ENCODE measurements at places on chromosomes 7 and 10.

GRCh38 chr10:96830511-96831199 is 1.4 kb upstream of the LCOR start:
- peak; percentile 90 for DNase-seq

DNA sequence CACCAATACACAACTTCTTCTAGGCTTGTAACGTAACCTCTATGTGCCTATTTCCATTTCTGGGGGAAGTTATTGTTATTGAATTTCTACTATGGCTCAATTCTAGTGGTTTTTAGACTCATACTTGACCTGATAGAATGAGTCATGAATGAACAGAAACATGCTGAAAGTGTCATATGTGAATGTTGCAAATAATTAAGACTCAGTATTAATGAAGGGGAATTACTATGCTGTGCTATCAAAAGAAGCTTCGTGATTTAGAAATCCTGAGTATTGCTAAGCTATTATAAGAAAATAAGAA is 135.1 kb upstream of the ZWINT start:
- no peak for DNase-seq

DNA sequence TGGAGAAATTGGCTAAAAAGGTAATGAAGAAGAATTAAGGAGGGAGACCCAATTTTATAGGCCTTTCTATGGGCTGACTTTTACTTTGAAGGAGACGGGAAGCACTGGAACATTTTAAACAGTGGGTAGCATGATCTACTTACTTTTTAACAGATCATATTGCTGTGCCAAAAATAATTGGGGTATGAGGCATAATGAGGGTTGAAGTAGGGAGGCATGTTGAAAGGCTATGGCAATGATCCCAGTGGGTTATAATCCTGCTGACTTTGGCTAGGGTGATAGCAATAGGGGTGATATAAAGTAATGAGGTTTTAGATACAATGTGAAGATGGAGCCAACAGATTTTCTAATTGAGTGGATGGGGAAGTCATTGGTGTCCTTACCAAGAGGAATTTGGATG is 73.2 kb downstream of the GPR37 start:
- no peak for DNase-seq

- DNase-seq = no peak
Measured at GRCh38 chr10:132974249-132974796, 32.0 kb upstream of the CFAP46 start.

GRCh38 chr7:41955893-41956675 is 253.2 kb upstream of the INHBA start:
- peak; percentile 96 for DNase-seq

DNA sequence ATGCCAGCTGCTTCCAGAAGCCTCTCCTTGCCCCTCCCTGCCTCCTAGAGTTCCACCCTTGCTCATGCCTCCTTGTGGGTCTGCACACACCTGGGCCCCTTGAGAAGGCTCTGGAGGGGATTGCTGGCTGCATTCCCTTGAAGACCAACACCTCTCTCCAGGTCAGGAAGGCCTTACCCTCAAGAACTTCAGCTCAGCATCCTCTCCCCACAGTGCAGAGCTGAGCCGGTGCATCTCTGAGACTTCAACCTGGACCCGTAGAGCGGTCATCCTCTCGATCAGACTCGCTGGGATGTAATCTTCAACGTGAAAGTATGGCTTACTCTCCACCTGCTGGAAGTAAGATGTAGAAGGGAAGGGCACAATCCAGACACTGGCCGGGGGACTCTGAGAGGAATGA is 62.7 kb downstream of the FRMPD2 start:
- DNase-seq = no peak

- DNase-seq = peak; percentile 63
Measured at GRCh38 chr7:37656913-37657530, 26.5 kb upstream of the GPR141 start.

- DNase-seq = peak; percentile 1
Measured at GRCh38 chr10:82742478-82742877, 867.5 kb downstream of the NRG3 start.

DNA sequence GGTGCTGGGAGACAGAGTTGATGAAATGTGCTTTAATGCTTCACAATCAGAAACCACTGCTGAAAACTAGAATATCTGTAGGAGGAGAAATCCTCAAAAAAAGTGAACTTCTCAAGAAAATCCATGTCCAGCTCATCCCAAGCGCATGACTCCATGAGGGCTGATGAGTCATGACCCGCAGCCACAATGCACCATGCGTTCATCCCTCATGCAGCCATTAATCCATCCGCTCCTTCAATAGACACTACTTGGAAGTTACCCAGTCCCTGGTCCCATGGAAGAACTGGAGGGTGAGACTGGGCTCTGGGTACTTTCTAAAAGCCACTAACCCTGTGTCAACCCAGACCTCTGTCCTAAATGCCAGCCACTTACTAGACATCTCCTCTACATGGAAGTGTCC is 24.4 kb downstream of the TMEM273 start:
- DNase-seq = no peak

DNA sequence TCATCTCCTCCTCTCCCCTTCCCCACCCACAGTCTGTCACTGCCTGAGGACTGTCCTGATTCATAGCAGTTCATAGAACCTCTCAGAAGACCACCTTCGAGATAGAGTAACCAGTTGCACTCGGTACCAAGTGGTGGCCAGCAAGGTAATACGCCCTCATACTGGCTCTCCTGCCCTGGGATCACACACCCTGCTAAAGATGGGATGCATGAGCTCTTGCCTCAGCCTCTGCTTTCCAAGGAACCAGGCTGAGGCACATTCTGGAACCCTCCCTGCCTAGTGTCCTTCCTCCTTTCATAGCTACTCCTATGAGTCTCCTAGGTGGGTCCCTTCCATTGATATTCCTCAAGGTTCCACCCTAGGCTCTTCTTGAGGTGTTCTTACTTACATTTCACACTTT is 15.5 kb downstream of the CFAP43 start:
- DNase-seq = no peak

DNA sequence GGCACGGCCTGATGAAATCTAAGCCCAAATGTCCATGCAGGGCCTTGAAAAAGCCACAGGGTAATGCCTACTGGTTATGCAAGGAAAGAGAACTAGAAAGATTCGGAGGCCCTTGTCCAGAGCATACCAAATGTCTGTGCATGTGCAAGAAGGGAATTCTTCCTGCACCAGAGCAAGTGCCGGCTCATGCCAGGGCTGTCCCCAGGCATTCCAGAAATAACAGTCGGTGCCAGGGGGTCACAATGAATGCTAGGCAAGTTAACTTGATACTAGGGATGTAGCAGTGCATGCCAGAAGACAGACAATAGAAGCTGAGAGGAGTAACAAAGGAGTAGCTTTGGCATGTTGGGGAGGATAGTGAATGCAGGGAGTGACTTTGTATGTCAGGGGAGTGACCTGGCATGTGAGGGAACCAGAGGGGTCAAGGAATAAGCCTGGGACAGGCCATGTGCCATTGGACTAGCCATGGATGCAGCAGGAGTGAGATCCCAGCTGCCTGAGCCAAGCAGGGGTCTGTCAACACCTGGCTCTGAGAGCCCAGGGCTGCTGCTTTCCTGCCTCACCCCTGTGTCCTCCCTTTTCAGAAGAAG is 119.5 kb upstream of the UNC5B start:
- DNase-seq = no peak

DNA sequence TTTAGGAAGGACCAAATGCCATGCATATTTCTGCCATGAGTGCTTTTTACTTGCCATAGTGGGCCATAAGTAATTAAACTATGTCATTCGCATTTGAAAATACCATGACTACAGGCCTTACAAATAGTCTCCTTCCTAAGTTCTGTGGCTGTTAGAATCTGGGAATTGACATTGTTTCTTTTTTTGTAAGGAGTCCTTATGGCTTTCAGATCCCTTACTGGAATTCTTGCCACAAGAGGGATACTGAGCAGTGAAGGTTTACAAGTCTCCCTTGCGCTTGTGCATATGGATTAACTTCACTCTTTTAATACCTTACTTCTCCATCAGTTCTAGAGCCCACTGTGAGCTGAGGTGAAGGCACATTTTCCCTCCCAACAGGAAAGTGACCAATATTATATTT is 166.0 kb downstream of the NRG3 start:
- no peak for DNase-seq

DNA sequence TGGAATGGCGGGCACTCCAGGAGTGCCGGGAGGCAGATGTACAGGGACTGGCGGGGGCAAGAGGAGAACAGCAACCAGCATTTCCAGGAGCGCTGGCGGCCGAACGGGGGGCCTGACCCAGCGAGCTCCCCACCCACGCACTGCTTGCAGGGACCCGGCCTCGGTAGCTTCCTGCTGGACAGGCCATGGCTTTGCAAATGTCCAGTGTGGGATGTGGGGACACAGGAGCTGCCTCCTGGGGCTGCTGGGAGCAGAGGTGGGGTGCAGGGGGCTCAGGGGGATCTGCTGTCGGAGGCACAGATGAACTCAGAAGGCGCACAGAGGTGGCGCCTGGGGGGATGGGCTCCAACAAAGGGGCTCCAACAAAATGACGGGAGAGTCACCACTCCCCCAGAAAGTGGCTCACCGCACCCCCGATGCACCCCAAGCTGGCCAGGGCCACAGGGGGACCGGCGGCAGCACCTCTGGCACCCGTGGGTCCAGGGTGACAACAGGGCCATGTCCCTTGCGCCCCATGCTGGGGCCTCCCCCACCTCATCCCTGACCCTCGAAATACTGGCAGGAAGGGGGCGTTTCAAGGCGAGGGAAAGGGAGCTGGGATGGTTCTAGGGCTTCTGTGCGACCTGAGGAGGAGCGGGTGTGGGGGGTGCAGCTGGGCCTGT is 41.1 kb downstream of the AP5Z1 start:
- DNase-seq = no peak

DNA sequence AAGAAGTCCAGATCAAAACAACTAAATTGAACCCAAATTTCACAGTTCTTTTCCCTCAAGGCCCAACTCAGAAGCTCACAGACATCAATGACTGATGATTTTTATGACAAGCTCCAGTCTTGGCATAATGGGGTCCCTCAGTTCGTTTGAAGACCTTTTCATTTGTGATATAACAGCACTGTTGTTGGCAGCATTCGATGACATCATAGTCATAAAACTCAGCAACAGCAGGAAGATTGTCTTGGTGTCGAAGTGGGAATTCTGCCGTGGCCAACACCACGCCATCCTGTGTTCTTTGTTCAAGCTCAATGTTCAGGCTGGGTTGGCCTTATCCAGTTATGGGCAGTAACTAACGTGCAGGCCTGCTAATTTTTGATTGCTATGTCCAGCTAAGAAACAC is 261.7 kb downstream of the C7orf25 start:
- no peak for DNase-seq

DNA sequence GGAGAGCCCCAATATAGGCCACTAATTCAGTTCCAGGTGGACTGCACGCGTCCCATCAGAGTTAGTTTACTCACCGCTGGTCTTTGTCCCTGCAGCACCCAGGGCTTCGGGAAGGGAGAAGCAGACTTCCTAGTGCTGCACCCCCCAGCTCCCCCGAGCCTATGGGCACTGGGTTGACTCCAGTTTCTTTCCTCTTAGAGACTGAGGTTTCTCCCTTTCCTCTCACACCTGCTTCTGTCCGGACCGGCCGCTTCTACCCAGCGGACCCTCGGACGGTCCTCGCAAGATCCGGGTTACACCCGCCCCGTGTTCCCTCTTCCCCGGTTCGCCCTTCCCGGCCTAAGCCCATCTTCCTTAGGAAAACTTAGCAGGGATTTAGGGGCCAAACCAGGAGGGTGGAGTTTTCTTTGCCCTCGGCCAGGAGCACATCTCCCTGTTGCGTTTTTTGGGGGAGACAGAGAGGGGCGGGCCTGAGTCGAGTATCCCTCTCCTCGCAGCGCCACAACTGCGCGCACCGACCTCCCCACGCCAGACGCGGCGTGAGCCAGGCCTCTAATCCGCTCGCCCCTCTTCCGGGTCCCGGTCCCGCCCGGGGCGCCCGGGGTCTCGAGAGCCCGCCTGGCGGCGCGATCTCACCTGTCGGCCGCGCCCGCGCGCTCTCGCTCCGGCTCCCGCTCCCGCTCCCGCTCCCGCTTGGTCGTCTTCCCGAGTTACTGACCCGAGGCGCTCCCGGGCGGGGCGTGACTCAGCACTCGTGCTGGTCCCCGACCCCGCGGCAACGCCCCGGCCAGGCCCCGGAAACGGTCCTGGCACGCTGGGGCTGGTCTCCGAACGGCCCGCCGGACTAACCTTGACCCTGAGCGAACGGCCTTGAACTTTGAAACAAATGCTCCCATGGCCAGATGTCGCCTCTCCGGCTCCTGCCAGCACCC is at the start of gene AIFM2:
AIFM2 (minus strand) TSS at position 728 of the 932 bp plus-strand sequence. CDS start 8,741 bp downstream, outside the sequence.
- DNase-seq = peak; percentile 54

- no peak for DNase-seq
Measured at GRCh38 chr7:42046483-42046882, 190.5 kb downstream of the GLI3 start.

DNA sequence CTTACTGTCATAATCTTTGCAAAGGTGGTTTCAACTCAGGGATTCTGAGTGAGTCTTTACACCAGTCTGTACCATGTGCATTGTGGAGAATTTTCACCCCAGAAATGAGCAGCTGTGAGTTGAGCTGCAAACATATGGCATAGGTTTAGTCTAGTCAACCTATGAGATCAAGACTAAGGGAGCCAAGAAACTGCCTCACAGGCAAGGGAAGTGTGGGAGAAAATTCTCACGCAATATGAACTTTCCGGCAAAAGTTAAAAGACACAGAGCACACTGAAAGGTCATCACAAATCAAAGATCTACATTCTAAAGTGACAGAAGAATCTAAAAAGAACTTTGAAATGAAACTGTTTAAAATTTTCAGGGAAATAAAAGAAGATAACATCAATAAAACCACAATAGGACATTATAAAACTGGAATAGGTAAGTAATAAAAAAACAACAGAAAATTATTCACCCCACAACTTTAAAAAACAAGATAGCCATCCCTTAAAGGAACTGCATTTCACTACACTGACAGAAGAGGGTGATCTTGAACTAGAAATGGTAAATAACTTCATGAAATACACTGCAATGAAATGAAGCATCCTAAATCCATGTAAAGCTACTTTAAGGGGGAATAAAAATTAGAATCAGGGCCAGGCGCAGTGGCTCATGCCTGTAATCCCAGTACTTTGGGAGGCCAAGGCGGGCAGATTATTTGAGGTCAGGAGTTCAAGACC is 63.5 kb downstream of the LGI1 start:
- DNase-seq = peak; percentile 65

DNA sequence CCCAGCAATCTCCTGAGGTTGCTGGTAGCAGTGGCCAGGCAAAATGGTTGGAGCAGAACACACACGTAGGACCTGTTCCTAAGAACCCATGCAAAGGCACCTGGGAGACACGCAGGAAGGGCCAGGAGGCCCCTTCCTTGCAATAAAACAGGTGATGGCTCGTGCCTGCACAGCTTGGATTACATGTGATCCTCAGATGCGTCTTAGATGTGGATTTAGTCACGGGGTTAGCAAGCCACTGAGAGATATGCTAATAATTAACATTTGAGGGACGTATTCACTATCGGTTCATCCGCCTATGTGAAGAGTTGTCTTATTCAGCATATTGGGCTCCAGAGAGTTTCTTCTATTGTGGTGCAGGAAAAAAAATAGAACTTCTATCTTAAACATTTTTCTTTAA is 4.6 kb upstream of the RHEB start:
- DNase-seq = no peak

- no peak for DNase-seq
Measured at GRCh38 chr10:48608976-48609375, 4.1 kb upstream of the ARHGAP22 start.

- DNase-seq = peak; percentile 69
Measured at GRCh38 chr7:28410628-28411531, 1.4 kb upstream of the CREB5 start.

GRCh38 chr10:61592581-61592980 is 70.1 kb upstream of the CABCOCO1 start:
- peak; percentile 36 for DNase-seq

- no peak for DNase-seq
Measured at GRCh38 chr10:86410542-86411124, 44.0 kb upstream of the GRID1 start.

Measured in hematopoietic multipotent progenitor cell treated with erythropoietin and hydrocortisone succinate and interleukin-3 and kit ligand, for 4 days (in vitro differentiated cells).